Kasumi-1 (cell line): ENCODE measurements at places on chromosomes 2 and 18.

- DNase-seq: no peak
Observed at GRCh38 chr2:178927173-178927572, 120.0 kb upstream of the TTN start.

- no peak for DNase-seq
Observed at GRCh38 chr18:10377956-10378355, 76.5 kb upstream of the APCDD1 start.

DNA sequence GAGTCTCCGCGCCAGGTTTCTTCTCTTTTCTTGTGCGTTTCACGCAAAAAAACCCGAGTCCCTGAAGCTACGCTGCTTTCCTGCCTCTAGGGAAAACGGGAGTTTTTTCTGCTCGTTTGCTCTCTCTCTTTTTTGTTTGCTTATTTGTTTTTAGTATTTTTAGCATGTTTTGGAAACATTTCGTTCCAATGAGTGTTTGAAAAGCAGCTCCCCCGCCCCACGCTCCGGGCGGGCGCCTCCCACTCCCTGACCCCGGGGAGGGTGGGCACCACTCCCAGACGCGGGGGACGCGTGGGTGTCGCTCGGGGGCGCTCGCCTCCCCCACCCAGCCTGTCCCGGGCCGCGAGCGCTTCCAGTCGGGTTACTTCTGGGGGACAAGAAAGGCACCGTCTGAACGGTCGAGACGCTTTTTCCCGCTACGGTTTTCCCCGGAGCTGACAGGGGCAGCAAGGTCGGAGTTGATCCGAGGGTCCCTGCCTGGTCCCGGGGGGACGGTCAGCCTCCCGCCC is 446 bp upstream of the EFHD1 start:
- no peak for DNase-seq

GRCh38 chr2:240886023-240886565 is 9.9 kb downstream of the MAB21L4 start:
- DNase-seq: peak; percentile 34

DNA sequence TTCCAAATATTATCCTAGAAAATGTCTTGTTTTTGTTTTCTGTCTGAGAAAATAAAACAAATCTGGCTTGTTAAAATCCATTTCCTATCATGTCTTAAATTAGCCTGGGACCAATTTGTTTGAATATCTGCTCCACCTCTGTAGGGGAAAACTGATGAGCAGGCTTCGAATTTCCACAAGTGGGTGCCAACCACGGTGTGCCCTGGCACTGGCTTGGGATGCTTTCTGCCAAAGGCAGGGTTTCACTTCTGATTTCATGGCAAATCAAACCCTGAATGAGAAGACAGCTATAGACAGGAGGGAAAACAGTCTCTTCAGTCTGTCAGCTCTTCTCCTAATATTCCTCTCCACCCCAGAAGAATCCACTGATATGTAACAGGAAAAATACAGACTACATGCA is 33.7 kb upstream of the STAT4 start:
- DNase-seq: no peak
